Erythroblast (primary cell): ENCODE measurements at places on chromosomes 7 and 10.

DNA sequence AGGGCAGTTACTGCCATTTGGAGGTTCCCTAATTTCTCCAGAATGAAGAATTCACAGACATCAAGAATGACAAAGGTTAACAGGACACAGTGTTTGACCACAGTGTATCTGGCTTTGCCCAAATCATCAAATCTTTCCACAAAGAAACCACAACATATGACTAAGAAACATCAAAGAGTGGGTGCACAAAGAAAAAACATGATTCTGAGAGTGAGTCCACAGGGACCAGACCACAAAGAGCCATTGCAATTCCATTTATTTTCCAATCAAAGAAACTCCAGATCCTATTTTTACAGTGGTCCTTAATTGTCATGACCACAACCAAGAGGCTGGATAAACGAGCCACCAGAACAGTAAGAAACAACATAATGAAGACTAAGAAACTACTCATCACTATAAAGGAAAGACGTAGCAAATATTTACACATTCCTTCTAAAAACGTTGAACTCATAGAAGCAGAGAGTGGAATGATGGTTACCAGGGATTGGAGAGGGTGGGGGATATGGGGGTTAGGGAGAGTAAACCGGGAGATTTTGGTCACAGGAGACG lies 286.5 kb downstream of the DOCK4 start:
- DNase-seq = no peak

DNA sequence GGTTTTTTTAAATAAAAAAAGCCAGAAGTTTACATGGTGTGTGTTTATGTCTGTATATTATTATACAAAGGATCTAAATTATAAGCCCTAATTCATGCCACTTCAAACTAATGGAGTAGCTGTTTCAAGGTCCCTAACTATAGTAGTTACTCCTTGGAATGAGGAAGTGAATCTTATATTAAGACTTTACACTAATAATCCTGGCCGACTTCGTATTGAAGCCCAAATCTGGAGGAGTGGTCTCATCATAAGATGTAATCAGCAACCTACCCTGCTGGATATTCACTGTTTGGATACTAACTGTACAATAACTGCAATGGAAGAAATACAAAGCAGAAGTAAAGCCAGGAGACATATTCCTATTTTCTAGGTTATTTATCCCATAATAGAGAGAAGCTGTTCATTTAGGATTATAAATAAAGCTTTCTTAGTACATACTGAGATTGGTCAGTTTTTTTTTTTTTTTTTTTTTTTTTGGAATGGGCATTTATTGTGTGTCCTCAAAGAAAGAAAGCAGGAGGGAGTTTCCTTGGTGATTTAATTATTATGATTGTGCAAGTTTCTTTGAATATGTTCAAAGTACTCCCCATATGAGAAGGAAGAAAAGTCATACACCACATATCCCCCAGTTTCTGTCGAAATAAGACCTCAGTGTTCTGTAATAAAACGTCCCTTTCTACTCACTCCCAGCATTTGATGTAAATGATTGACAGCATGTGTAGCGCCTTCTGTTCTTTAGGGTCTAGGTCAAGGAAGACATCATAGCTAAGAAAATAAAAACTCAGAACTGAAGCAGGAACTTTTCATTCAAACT lies 397.8 kb downstream of the EXOC4 start:
- no peak for DNase-seq

DNA sequence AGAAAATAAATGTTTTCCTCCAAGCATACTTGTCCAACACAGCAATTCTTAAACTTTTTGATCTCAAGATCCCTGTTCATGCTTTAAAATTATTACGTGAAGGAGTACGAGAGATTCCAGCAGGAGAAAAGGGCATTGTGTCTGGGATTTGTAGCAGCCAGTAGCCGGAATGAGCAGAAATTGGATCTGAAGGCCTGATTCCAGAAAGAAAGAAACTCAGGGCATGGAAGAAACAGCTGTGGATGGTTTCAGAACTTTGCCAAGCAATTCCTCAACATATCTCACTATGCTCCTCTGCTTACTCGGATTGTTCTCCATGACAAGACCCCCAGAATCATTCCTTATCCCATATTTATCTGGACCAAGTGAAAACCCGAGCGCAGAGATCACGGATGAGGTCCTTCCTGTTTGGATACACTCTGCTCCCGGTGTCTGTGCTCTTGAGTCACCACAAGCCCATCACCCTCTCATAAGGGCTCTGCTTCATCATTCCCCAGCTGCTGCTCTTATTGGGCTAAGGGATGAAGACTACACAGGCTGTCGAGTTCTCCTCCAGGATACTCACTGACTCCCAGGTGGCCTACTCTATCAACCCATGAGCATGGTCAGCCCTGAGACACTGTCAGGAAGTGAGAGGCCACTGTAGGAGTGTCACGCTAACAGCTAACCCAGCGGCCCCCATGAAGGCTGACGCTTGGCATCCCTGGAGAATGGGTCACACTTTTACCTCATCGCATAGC lies 121.0 kb upstream of the LANCL2 start:
- no peak for DNase-seq

- no peak for DNase-seq
These were observed 694.8 kb downstream of the KCNMA1 start for GRCh38 chr10:76942628-76943416.

DNA sequence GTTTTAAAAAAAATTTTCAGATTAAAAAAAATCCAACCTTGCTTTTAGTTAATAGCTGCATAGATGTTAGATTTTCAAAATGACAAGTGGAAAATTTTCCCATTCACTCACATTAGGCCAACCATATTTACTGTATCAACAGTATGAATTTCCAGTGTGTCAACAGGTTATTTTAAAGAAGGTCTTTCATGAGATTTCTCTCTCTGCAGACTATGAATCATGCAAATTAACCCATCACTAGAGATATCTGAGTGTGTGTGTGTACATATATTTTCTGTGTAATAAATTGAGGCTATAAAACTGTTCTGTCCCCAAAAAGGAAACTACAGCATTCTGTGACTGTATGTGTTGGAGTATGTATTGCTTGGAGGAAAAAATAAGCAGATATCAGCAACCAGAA lies 305.6 kb downstream of the ARL4A start:
- no peak for DNase-seq

DNA sequence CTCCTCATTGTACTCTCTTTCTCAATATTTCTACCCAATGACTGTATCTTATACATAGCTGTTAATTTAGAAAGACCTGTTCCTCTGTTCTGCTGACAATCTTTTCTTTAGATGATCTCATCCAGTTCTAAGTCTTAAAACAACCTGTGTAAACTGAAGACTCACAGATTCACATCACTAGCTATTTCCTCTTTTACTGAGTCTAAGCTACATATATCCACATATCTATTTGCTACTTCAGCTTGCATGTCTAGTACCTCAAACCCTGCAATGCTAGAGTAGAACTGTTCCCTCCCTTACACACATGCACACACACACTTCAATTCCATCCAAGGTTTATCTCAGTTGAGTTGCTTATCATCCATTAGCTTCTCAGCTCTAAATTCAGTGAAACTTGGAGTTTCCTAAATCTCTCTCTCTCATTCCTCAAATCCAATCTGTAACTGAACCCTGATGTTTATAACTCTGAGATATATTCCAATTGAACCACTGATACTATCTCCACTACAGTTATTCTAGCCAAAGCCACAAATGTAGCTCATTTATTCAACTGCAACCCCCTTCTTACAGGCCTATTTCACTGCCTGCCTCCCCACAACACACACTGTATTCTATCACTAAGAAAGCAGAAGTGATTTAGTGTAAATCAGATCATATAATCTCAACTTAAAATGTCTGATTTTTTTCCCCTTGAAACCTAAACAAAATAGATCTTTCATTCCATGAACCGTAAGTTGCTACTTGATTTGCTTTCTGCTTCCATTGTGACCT lies 1036.8 kb upstream of the POT1 start:
- no peak for DNase-seq

DNA sequence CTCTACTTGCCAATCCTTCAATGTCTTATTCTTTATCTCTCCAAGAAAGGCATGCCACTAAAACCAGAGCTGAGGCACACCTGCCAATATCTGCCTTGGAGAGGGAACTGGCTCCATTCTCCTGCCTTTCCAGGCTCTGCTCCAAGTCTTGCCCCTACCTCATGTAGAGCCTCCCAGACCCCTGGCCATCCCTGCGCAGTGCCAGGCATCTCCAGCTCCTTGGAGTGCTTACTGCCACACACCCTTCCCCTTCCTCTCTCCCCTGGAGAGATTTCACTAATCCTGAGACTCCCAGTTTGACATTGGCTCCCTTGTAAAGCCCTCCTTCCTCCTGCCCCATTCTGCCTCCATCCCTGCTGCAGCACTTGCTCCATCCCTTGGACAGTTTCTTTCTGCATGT lies 255.2 kb upstream of the ZMIZ1 start:
- no peak for DNase-seq

GRCh38 chr7:87759501-87759900 lies 116.7 kb downstream of the SLC25A40 start:
- no peak for DNase-seq

DNA sequence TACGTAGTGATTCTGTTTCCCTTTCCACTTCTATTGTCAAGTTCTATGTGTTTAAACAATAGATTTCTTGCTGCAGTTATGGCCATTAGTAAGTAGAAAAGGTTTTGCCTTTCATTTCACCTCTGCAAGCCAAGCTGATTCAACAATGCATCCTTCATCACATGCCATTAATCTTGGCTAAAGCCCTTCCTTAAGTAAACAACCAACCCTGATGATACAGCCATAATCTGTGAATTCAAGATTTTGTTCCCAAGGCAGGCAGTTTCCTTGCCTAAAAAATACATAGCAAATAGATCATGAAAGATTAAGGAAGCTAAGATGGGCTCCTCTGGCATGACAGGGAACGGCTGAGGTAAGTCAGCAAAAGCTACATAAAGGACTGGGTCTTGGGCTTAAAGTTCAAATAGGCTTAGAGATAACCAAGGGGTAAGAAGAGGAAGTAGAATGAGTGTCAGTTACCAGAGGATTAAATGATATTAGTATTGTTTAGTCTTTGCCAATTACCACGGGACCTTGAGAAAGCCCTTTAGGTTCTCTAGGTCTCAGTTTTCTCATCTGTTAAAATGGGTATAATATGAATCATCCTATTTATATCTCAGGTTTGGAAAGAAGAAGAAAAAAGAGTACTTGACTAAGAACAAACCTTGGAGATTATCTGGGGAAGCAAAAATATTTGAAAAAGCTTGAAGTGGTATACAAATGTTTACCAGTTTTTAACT lies 35.9 kb upstream of the ANK3 start:
- no peak for DNase-seq

DNA sequence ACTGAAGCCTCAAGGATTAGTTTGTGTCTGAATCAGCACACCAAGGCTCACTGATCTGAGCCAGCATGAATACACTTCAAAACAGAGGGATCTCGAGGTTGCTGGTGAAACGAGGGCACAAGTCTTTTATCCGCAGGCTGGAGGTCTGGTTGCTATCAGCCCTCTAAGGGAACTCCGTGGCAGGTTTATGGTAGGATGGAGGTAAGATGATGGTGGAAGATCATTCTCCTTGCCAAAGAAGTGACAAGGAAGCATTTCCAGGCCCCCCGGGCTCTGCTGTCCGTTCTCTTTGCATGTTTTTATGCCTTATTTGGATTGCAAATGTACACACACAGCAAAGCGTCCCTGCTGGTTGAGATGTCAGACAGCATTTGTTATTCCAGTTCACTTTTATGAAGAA lies 268.3 kb downstream of the ARHGAP12 start:
- no peak for DNase-seq

GRCh38 chr7:95865716-95866371 lies 93.5 kb downstream of the DYNC1I1 start:
- DNase-seq = no peak
